Stimulated activated memory B cell treated with anti-CD40 and anti-IgM and Interleukin-4, amounts not matched to agents 10 μg/mL and 1 μg/mL and 100 μg/mL, for 72 hours (primary cell): ENCODE measurements at places on chromosomes 7 and 10.
A peak's percentile ranks its signal among the peaks of the same experiment; 100 is the strongest.

DNA sequence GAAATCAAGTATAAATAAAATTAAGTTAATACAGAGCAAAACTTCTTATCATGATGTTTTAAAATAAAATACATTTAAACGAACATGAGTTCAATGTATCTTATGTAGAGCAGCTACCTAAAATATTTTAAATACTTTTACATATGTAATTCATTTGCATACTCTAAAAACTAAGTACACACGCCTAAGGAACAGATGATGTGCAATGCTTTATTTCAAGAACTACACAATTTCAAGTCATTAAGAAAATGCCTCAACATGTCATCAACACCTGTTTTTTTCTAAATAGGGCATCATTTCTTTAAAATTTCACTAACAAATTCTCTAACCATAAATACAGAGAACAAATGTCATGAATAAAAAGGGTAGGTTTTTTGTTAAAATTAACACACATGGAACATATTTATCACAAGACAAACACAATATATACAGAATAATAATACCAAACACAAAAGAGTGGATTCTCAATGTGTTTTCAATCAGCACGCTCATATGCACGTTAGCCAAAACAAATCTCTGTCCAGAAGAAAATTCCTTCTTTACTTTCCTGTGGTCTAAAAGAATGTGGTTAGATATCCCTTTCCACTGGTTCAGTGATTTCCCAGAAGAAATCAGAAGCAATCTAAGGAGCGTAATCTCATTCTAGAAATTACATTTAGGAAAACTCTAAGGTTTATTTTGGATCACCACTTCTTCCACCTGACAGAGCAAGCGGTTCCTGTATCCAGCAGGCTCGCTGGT, 73.0 kb upstream of the PFKP start:
- ATAC-seq: no peak

DNA sequence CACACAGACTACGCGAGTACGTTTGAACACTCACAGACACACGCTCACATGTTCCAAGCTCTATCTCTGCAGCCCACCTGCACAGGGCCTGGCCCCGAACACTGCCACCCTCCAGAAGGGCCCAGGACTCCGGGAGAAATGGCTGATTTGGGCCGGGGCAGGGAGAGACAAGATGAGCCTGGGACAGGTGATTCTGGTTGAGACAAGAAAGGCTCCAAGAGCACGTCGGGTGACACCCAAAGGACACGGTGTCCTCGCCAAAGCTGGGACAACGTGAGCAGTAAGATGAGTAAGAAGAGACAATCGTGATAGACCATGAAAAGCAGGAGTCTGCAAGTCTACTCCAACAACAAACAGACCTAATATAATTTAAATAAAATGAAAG, 9.2 kb downstream of the GPER1 start:
- no peak for ATAC-seq

GRCh38 chr7:85144771-85145170, 42.1 kb downstream of the SEMA3D start:
- ATAC-seq: no peak

GRCh38 chr10:49152663-49153062, 18.8 kb upstream of the FAM170B start:
- no peak for ATAC-seq

DNA sequence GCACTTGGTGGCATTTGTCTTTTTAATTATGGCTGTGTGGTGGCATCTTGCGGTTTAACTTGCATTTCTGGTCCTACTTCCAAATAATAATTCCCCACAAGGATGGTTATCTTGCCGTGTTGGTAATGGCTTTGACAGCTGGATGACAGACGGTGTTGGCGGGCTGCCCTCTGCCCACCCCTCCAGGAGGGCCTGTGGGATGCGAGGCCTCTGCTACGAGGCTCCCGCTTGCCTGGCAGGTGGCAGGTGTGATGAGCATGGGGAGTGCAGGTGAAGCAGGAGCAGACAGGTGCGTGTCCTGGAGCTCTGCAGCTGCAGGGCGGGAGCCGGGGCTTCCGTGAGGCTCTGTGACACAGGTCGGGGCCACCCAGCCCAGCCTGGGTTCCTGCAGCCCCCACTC, 11.8 kb downstream of the INPP5A start:
- no peak for ATAC-seq

DNA sequence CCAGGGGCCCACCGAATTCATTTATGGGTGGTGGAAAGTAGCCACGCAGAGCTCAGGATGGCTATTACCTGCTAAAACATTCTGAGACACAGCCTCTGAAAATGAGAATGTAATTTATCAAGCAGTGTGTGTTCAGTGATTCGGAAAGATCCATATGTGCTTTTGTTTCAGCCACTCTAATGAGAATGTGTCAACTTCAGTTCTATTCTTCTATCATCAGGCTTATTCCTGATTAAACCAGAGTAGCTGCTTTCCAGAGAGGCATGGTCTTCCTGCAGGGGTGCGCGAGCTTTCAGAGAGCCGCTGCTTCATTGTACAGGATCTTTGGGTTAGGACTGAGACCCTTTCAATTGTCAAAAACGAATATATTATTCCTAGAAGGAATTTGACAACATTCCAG, 167.6 kb downstream of the OTUD1 start:
- ATAC-seq: no peak

GRCh38 chr10:5461914-5462840, 37.2 kb downstream of the CALML5 start:
- ATAC-seq: peak; percentile 47

- no peak for ATAC-seq
These were observed 24.4 kb upstream of the ZNF273 start for GRCh38 chr7:64878684-64879083.

DNA sequence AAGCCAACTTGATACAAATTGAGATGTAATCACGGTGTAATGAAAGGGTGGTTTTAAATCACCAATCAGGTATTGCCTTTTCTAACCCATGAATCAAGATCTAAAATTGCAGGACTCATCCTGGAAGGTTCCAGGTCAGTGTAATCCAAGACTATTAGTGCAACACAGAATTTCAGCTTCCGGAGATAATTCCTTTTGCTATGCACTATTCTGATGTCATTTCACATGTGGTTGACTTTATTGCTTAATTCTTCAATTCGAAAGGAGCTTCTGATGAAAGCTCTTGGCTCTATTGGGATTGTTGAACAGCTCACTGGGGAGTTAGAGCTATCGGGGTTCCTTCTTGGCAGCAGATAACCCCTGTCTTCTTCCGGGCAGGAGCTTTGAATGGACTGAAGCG, 147.4 kb upstream of the INSYN2A start:
- no peak for ATAC-seq

- ATAC-seq: peak; percentile 34
These were observed 331.8 kb downstream of the CALN1 start for GRCh38 chr7:72080341-72080766.

GRCh38 chr7:99005776-99006175, 127.4 kb downstream of the TRRAP start:
- peak; percentile 84 for ATAC-seq

GRCh38 chr10:575402-576129, 113.9 kb downstream of the DIP2C start:
- ATAC-seq: no peak

DNA sequence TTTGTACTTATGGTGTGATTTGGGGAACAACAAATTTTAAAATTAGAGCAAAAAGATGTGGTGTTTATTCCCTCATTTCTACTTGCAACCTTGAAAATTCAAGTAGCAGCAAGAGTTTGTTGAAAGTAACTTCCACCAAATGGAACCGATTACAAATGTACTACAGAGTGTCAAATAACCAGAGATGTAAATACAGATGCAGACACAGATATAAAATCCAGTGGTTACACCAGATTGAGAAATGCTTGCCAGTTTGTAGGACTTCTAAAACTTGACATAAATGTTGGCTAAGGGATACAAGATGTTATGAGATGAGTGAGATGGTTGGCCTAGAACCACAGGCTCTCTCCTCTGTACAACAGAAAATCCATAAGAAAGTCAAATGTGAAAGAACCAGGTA, 162.1 kb downstream of the DIP2C start:
- ATAC-seq: no peak

GRCh38 chr10:109418795-109419194, 504.5 kb downstream of the XPNPEP1 start:
- no peak for ATAC-seq

DNA sequence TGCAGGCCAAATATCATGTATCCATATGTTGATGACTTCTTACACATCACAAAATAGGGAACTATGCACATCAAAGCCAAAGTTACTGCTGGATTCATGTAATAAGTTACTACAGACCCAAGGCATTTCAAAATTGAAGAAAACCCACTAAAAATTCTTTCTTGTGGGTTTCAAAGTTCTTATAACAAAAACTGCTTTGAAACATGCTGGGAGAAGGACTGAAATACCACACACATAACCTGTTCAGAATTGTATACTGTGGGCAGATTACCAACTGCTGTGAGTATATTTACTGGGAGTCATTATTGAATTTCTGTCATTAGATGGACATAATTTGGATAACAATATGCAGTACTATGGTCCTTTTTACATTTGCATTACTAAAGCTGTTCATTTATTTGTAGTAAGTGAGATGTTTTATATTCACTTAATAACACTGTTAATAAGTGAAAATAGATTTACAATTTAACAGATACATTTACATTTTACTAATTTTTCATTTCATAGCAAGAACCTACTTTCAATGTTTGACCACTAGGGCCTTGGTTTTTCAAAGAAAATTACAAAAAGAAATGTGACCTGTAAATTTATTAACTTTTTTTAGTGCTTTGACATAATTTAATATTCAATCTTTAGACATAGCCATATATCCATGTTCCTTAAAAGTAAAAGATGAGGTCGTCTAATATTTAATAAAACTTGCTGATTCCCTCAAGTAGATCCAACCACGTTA, 132.6 kb downstream of the MAGI2 start:
- no peak for ATAC-seq

DNA sequence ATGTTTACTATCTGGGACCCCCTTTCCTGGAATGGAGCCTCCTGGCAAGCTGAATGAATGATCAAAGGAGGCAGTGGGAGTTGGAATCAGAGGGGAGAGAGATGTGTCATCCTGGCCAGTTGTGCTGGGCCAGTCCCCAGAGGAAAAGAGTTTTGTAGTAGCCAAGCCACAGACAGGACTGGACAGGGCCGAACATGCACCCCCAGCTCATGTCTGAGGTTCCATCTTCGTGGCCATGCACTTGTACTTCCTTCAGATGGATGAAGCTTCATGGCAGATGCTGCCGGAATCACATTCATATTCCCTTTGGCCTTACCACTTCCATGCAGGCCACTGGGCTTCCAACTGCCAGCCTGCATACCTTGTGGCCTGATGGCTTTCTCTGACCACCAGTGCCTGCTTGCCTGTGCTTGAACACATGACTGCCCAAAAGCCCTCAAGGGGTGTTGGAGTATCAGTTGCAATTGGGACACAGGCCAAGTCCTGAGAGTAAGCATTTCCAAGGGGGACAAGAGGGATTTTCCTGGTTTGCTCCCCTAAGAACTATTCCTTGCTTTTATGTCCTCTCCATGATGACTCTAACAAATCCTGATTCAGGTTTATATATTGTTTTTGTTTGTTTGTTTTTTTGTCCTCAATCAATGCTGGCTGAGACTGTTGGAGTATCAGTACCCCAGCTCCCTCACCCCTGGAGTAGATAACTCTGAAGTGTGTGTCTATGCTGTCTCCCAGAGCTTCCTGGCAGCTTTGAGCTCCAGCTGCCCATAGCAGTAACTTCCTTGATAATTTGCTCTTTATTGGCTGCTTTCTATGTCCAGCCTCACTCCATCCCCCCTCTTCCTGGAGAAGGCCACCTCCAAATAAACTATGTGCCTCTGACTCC, 63.6 kb downstream of the TMEM130 start:
- no peak for ATAC-seq

GRCh38 chr7:139035586-139036353, at the start of gene ZC3HAV1L:
ZC3HAV1L (minus strand) TSS chr7:139036042; CDS start chr7:139036017, 25 bp downstream.
- peak; percentile 88 for ATAC-seq

GRCh38 chr7:131105799-131106680, 221.6 kb upstream of the MKLN1 start:
- peak; percentile 78 for ATAC-seq

DNA sequence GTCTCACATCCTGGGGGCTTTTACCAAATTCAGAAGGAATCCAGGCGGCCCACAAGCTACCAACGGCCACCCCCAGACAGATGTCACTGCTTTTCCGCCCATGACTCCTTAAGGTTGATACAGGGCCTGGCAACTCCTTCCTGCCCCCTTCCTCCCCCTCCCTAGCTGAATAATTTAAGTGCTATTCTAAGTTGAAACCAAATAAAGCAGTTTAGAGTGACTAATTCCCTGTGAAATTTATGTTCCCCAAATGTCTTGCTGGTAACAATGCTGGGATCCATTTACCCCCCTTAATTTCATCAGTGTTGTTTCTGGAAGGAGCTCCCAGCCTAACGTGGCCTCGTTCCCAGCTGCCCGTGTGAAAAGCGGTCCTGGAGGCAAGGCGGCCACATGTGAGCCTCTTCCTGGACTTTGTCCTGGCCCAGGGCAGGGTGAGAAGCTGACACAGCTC, 109.6 kb downstream of the TMEM130 start:
- ATAC-seq: no peak

GRCh38 chr10:24617771-24618396, 105.8 kb downstream of the ARHGAP21 start:
- ATAC-seq: peak; percentile 31

DNA sequence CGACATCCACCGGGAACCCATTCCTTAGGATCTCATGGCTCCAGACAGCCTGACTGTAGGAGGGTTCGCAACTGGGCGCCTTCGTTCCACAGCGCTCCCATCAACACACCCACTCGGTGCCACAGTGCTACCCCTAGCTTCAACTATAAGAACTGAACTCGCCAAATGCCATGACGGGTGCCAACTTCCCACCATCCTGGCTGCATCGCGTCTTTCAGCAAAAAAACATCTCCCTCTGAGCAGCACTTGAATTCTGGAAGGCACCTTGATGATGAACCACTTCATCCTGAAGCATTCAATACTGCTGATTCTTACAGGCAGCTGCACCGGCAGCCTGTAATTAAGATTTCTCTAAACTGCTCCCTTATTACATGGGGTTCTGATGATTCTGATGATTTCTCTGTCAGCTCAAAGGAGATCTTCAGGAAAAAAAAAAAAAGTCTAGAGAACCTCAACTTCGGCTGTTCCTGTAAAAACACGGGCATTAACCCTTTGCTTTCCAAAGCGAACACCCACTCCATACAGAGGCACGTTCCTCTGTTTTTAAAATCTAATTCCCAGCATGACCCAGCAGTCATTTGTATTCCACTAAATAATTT, 1.3 kb downstream of the CYTH3 start:
- ATAC-seq: peak; percentile 59

DNA sequence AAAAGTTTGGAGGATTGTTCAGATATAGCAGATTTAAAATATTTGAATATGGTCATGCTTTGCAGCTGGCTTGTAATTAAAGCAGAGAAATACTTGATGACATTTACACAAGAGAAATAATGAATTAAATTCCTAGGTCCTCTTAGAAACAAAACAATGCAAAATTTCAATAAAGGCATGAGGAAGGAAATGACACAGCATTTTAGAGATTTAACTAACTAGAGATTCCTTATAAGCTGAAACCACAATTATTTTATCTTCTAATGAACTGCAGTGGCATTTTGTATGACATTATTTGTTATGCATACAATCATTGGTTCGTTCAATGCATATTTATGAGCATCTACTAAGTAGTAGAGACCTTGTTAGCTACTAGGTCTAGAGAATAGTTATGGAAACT, 490.9 kb downstream of the ZWINT start:
- no peak for ATAC-seq

- no peak for ATAC-seq
These were observed 90.0 kb downstream of the PLXNA4 start for GRCh38 chr7:132486274-132486610.

GRCh38 chr7:152913492-152913891, 153.9 kb downstream of the ACTR3B start:
- ATAC-seq: no peak
